ENCODE measurements at places on chromosomes 1 and 21. TPM values are rescaled to one million over a fixed set of nuclear protein-coding genes. Genes with fewer than 3 reads are reported as not detected.
A peak's percentile ranks its signal among the peaks of the same experiment; 100 is the strongest.

GRCh38 chr1:52970149-52970548 is 43.1 kb downstream of the SCP2 start:
- no peak for DNase-seq

DNA sequence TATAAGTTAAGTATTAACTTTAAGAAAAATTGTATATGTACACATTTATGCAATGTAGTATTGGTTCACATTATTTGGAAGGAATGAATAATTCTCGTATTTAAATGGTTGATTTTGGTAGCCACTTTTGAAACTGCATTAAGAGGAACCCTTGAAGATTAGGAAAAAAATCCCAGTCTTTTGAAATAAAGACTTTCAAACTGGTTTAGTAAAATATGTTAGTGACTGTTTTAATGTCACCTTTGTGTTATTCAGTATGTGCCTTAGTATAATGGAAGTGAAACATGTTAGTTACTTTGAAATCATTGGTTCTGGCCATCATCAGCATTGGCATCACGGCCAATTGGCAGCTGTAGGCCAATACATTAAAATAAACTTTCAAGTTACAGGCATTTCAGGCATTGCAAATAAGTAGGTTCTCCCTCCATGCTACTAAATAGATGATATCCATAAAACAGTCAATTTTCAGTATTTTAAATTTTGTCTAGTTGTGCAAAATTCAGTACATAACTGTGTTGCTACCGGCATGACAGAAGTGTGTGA is 4.4 kb downstream of the MIER1 start:
- no peak for DNase-seq

DNA sequence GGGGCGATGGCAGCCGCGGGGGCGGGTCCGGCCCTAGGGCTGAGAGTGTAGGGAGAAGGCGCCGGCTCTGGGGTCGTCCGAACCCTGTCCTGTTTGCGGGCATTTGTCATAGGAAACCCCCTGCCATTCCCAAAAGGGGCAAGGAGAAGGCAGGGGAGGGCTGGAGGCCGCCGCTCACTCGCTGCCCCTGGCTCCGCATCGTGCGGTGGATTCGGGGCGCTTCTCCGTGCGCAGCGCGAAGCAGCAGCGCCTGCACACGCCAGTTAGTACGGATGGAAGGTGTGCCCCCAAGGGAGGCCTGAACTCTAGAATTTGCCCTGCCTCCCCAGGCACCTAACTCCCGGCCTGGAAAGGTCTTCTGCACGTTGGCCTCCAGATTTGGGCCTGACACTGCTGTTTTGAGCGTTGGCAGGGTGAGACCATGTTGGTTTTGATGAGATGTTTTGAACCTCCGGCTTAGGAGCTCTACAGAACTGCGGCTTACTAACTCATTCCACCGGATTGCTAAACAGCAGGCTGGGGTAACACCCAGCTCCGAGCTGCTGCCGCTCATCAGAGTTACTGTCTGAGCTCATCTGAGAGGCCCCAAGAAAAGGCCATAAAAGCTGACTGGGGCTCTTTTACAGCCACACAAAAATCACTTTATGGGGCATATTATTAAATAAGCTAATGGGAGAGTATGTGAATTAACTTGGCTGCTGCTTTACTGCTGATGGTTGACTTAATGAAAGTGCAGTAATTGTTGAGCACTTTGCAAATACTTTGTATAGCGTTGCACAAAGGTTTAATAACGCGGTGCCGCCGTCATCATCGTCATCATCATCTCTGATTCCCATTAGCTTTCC is 987 bp downstream of the GPR137B start:
- DNase-seq = peak; percentile 16

DNA sequence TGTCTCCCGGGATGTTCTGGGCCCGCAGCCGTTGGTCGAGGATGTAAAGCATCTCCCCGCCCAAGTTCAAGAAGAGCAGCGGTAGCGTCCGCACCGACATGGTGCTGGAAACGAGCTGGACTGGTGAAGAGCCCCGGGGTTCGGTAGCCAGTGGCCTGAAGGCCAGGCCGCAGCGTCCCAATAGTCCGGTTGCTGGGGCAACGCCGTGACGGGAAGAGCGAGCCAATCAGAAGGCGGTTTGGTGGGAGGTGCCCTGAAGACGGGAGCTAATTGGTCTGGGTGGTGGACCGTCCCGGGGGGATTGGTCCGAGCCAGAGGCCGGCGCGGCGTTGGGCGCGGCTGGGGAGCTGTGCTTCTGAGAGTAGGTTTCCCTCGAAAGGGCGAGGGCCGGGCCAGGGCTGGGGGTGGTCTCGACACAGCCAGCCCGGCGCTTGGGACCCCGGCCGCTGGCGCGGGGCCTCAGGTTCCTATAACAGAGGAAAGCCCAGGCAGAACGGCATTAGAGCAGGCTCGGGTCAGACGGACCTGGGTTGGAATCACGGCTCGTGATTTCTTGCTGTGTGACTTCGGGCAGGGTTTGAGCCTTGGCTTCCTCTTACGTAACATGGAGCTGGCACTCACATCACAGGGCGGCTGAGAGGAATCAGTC is at the start of gene OSCP1:
OSCP1 (minus strand) TSS at position 182 of the 649 bp plus-strand sequence; CDS start at position 100, 82 bp downstream.
- DNase-seq = peak; percentile 96

DNA sequence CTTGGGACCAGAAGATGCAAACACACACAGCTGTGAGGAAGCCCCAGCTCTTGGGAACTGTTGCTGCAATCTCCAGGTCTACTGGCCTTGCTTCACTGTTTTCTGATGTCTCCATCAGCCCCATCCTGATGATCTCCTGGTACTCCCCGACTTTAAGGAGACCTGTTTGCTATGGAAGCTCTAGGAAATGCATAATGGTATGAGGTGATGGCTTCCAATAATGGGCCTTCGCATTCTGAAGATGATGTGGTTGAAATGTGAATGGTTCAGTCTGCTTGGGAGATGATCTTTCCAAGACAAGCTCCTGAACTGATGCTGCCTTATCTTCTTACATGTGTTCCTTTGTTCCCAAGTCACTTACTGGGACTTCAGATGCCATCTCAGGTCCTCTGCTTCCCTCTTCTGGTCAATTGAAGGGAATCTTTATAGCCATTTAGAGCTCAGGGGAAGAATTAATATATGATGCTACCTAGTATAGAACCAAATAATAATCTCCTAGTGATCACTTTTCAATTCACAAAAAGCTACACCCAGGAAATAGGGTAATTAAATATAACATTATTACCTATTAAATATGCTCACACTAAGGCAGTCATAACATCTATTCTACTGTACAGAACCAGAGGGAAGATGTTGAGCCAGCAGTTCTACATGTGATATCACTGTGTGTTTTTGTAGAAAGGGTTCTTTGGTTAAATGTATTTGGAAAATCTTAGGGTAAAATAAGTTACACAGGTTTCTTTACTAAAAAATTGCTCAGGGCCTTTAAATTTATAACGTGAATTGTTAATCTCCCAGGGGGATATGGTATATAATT is 73.9 kb upstream of the VTCN1 start:
- DNase-seq = peak; percentile 44

GRCh38 chr1:113940365-113941244 is 11.5 kb downstream of the HIPK1 start:
- no peak for DNase-seq

DNA sequence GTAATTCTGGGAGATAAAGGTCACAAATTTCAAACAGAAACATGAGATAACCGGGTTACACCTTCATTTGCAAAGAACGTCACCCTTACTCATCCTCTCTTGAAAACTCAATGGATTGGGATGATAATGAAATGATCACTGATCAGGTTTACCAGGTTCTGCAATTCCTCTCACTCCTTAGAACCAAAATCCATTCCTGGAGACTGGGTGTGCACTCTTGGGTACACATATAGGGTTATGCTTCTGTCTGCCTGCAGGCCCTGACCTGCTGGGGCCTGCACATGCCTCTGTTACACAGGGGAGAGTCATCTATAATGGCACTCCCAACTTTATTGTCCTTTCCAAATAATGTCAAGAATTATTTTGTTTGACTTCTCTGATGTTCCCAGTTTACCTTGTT is 8.3 kb downstream of the SUSD4 start:
- no peak for DNase-seq

GRCh38 chr1:182890927-182891610 is 51.9 kb downstream of the DHX9 start:
- no peak for DNase-seq

- no peak for DNase-seq
These were observed 298.1 kb downstream of the TM2D1 start for GRCh38 chr1:61426885-61427284.

DNA sequence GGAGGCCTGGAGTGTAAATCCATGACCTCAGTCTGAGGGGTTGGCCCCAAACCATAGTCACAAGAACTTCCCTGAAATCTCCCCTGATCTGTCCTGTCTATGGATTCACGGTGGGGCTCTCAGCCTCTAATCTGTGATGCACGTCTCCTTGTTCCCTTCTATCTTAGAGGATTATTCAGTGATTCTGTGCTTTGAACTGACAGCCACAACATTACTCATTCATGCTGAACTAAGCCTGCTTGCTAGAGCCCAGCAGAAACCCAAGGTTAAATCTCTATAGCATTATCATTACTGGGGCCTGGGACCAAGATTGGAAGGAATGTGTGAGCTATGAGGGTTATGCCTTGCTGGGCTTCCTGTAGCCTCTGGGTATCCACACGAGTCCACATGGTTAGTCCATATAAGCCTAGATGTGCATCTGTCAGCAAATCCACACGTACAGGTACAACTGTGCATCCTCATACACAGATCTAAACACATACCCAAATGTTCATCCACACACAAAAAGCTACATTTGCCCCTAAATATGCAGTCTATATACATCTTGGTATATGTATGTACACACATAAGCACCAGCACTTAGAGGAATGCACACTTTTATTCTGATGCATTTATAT is 22.4 kb upstream of the MAGOH start:
- no peak for DNase-seq

DNA sequence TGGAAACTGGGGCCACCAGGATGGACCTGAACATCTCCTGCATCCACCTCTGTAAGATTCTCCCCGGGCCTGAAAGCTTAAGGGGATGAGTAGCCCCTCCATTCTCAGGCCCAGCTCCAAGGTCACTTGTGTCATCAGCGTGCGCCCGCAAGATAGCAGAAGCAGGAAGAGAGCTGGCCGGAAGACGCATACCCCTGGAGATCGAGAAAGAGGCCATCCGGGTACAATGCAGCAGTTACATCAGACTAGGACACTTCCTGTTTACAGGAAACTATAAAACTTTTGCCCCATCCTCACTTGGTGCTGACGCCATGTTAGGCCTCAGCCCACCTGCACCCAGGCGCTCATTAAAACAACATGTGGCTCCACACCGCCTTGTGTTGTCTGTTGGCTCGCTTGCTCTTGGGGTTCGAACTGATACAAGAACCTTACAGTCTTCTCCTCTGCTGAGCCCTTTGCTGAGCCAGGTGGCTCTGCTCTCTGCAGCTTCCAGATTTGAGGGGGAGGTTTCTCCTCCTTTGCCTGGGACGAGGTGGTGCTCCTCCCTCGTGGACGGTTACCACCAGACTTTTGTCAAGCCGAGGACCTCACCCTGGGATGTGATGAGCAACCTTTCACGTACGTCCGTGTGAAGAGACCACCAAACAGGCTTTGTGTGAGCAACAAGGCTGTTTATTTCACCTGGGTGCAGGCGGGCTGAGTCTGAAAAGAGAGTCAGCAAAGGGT is 277.5 kb upstream of the C1orf174 start:
- no peak for DNase-seq

- DNase-seq = no peak
These were observed 22.3 kb downstream of the TRIM33 start for GRCh38 chr1:114488739-114489138.

- DNase-seq = no peak
These were observed 103.9 kb downstream of the ZBTB18 start for GRCh38 chr1:244154872-244155531.

GRCh38 chr21:41923186-41923585 is 30.6 kb downstream of the C2CD2 start:
- no peak for DNase-seq

GRCh38 chr1:72221811-72222210 is 60.5 kb downstream of the NEGR1 start:
- no peak for DNase-seq

DNA sequence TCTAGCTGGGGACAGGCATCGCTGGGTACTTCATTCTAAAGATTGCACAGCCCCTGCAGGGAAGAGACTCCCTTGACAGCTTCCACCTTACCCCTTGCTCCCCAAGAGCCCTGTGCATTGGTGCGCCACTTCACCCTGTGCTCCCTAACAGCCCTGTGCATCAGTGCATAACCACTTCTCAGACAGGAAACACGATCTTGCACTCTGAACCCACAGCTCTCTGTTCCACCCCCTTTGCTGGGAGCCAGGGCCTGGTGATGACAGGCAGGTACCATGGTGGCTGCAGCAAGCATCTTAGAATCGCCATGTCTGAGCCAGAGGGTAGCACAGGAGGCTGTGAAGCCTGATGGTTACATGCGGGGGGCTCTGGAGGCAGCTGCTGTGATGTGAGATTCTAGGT is 5.0 kb downstream of the ALPL start:
- DNase-seq = no peak

GRCh38 chr1:223290397-223290796 is 73.6 kb downstream of the SUSD4 start:
- DNase-seq = no peak

DNA sequence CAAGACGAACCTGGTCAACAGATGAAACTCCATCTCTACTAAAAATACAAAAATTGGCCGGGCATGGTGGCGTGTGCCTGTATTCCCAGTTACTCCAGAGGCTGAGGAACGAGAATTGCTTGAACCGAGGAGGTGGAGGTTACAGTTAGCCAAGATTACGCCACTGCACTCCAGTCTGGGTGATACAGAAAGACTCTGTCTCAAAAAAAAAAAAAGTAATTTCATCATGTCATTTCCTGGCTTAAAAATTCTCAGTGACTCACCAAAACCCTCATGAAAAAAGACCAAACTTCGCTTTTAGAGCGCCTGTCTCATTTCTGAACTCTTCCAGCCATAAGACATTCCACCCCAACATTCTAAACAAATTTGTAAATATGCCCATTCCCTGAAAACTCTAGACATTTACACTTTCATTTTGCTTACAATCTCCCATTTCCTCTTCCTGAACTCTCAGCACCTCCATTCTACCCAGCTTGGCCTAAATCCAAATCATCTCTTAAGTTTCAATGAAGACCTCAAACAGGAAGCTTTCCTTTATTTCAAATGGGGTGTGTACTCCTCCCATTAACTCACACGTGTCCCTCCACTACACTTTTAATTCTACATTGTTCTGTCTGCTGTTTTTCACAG is 50.5 kb upstream of the PRRC2C start:
- DNase-seq = peak; percentile 25

- no peak for DNase-seq
These were observed 5.5 kb downstream of the RNF223 start for GRCh38 chr1:1068517-1069055.

GRCh38 chr1:162772571-162773154 is 17.8 kb upstream of the HSD17B7 start:
- DNase-seq = no peak

- DNase-seq = no peak
These were observed 154.0 kb downstream of the RWDD3 start for GRCh38 chr1:95388031-95388430.

- DNase-seq = no peak
These were observed 787 bp downstream of the JAK1 start for GRCh38 chr1:64965366-64966157.

- no peak for DNase-seq
These were observed 315.0 kb downstream of the PTPRU start for GRCh38 chr1:29551123-29551936.

- no peak for DNase-seq
These were observed 86.0 kb downstream of the UCHL5 start for GRCh38 chr1:192973202-192973601.

GRCh38 chr1:76477156-76477555 is 390.1 kb upstream of the ST6GALNAC5 start:
- DNase-seq = no peak

SHISA4 gene
- total RNA-seq = 7.9 TPM

UBASH3A gene
- 0.20 TPM for total RNA-seq

TIPRL gene
- 31.9 TPM for total RNA-seq

ATAD3C gene
- 0.39 TPM for total RNA-seq

APOBEC4 gene
- total RNA-seq = not detected

CR1L gene
- 1.6 TPM for total RNA-seq

DRAM2 gene
- 40.9 TPM for total RNA-seq

KRTAP13-4 gene
- not detected for total RNA-seq
